PC-9 (cell line): ENCODE measurements at places on chromosomes 12 and 14.

DNA sequence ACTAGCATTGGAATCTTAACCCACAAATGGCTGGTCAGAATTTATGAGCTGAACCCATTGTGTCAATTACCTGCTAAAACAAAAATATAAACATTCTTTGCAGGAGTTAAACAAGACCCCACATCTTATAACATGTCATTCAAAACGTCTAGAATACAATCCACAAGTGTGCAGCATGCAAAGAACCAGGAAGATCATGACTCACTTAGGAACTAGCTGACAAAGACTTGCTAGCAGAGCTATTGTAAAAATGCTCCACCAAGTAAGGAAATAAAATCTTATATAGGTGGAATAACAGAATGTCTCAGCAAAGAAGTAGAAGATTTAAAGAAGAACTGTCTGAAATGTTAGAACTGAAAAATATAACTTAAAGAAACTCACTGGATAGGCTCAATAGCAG is 26.5 kb upstream of the POC1B start:
- no peak for DNase-seq

DNA sequence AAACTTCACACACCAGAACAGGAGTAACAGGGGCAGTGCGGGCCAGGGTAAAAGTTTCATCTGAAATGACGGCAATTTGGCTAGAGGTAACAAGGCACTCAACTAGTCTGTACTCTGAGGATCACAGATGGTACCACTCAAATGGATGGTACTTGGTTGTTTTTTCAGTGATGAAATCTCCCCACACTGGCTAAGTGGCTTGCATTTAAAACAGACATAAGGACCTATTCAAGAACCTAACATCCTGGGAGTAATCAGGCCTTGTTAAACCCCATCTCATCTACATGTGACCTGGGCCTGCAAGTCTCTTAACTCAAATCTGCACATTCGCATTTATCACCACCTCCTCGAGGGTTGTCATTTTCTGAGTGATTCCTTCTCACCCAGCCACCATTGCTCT is 90.8 kb downstream of the PRKAB1 start:
- DNase-seq, result no peak

DNA sequence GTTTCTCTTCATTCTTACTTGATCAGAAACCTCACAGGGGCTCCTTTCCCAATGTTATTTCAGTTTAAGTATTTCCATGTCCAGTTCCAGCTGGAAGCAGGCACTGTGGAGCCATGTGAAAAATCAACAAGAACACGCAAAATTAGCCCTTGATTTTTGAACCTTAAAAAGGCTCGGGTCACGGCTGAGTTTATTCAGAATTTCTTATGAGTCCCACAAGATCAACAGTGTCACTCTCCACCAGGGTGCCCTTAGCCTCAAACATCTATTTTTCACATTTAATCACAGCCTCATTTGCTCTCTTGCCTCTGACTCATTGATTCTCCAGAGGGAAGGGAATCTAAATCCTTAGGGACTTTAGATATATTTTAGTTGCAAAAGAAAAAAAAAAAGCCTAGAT is 157.7 kb upstream of the AVPR1A start:
- no peak for DNase-seq

GRCh38 chr12:31300341-31300740 is 25.6 kb downstream of the SINHCAF start:
- DNase-seq, result no peak

GRCh38 chr12:93663006-93663728 is 14.0 kb upstream of the CRADD start:
- no peak for DNase-seq

DNA sequence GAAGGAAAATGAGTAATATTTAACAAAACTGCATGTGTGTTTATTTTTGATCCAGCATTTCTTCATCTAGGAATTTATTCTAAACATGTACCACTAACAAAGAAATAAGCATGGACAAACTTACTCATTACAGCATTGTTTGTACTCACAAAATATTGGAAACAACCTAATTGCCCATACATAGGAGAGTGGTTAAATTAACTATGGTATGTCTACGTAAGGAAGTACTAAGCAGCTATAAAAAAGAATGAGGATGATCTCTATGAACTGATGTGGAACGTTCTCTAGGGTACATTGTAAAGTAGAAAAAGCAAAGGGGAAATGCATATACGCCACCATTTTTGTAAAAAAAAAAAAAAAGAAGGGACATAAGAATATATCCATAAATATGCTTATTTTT is 17.4 kb upstream of the TAS2R42 start:
- no peak for DNase-seq
